ENCODE measurements at places on chromosomes 3 and 15.

DNA sequence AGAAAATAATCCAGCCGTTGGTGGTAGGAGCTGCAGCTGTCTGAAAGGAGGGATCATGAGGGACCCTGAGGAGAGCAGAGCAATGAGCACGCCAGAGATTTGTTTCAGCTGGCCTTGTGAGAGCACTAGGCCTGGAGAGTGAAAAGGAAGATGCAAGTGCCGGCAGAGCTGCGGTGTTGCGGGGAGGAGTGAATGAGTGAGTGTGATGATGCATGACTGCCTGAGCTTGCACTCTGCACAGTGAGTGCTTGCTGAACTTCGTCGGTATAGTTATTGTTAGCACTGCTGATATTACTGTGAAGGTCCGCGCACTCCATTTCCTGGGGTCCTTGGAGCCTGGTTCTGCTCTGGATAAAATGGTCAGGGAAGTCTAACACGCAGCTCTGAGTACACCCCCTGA is 23.2 kb downstream of the EIF1B start:
- no peak for DNase-seq

GRCh38 chr15:54803987-54804386 is 392.8 kb downstream of the RSL24D1 start:
- no peak for DNase-seq

DNA sequence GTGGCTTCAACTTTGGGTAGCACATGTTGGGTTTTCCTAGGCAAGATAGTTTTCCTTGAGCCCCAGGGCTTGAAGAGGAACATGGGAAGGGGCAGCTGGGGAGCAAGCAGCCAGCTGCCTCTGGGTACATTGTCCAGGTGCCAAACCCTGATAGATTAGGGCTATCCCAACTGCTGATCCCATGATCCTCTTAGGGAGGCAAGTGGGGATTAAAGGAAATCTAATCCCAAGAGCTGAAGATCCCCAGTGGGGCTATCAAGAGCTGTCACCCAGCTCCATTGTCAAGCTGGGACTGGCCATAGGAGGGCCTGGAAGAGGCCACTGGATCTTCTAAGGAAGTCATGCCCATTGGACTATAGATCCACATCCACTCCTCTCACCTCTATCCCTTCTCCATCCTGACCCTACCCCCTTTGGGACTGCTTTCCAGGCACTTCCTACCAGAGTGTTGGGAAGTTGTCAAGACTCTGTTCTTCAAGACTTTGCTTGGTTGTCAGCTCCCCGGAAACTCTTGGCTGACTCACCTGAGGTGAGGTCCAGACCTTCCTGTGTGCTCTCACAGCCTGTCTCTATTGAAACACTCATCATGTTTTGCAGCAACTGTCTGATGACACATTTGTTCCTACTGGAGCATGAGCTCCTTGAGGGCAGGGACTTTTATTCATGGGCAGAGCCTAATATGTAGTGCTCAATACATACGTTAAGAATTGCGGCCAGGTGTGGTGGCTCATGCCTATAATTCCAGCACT is 5.9 kb downstream of the CAMK2N2 start:
- DNase-seq = no peak

GRCh38 chr3:153768561-153769469 is 352.4 kb upstream of the ARHGEF26 start:
- DNase-seq = no peak
